PC-3 (cell line): ENCODE measurements at places on chromosomes 6 and 20. TPM values are rescaled to one million over a fixed set of nuclear protein-coding genes. Genes with fewer than 3 reads are reported as not detected.

GRCh38 chr20:5703681-5704101 lies 46.5 kb upstream of the SHLD1 start:
- H3K36me3 ChIP-seq: no peaks in the 10 kb centered on the region
- peaks cover 5% of the 10 kb centered on the region; the same call in 1 of the 2 replicates for H3K4me1 ChIP-seq
- DNase-seq: peak; percentile 25
- peak overlapping the region; percentile 10; the same call in 1 of the 2 replicates for H3K4me3 ChIP-seq

- DNase-seq: no peak
- H3K27ac ChIP-seq: no peak overlapping the region
- H3K4me1 ChIP-seq: peaks cover 14% of the 10 kb centered on the region
- H3K4me3 ChIP-seq: no peak overlapping the region
- H3K36me3 ChIP-seq: no peaks in the 10 kb centered on the region
Observed at GRCh38 chr6:63660757-63661156, 25.2 kb downstream of the PHF3 start.

DNA sequence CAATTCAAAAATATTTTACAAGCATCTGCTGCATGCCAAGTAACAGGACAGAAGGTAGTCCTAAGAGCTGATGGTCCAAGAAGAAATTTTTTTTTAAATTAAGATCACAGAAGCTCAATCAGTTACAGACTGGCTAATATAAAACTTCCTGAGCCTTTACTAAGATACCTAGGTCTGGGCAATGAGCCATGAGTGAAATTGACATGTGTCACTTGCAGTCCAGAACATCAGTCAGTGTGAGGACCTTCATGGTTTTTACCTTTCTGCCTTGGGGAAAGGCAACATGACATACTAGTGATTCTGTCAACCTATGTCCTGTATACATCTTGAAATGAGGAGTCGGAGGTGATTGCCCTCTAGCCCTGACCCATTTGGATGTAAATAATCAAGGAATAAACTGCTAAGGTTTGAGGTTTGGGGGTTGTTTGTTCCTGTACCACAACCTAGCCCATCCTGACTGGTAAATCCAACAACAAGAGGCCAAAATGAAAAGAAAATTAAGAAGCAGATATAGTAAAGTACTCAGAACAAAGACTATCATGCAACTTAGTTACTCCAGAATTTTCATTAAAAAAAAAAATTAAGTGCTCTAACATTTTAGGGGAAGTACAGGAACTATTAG lies 70.0 kb downstream of the CNKSR3 start:
- H3K27me3 ChIP-seq: no peaks in the 10 kb centered on the region
- no peaks in the 10 kb centered on the region for H3K4me1 ChIP-seq
- H3K36me3 ChIP-seq: no peaks in the 10 kb centered on the region
- no peak overlapping the region for H3K27ac ChIP-seq

DNA sequence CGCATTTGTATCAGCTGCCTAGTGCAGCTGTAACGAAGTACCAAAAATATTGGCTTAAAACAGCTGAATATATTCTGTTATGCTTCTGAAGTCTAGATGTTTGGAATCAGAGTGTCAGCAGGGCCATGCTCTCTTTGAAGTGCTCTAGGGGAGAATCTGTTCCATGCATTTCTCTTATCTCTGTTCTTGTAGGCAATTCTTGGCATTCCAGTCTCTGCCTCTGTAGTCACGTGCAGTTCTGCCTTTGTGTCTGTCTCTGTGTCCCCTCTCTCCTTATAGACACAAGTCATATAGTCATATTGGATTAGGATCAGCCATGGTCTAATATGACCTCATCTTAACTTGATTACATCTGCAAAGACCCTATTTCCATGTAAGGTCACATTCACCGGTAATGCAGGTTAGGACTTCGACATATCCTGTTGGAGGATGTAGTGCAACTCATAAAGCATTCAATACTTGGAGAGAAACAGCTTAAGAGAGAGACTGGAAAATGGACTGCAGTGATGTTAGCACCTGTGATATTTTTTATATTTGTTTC lies 18.6 kb downstream of the FAM83B start:
- H3K27me3 ChIP-seq: no peaks in the 10 kb centered on the region
- no peak overlapping the region for H3K4me3 ChIP-seq
- H3K4me1 ChIP-seq: peaks cover 13% of the 10 kb centered on the region
- no peak overlapping the region for H3K27ac ChIP-seq
- H3K36me3 ChIP-seq: no peaks in the 10 kb centered on the region
- DNase-seq: no peak

DNA sequence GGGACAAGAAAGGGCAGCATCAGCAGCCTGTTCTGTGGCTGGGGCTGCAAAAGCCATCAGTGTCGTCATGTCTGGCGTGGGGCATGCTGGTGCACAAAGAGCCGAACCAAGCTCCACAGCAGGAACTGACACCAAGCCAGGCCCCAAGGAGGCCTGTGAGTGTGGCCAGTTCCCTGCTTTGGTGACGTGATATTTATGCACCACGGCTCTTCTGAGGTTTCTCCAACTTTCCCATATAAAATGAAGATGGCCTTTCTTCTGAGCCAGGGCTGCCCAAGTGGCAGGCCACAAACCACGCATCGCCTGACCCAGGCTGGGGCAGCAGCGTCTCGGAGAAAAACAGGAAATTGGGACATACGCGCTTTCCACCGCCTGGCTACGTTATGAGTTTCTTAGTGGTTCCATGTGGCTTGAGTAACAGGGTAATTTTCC lies 109.9 kb downstream of the RIN2 start:
- H3K36me3 ChIP-seq: no peaks in the 10 kb centered on the region
- H3K27ac ChIP-seq: no peak overlapping the region
- no peaks in the 10 kb centered on the region for H3K27me3 ChIP-seq
- DNase-seq: no peak

GRCh38 chr6:97963193-97963592 lies 680.2 kb upstream of the MMS22L start:
- peak; percentile 62 for DNase-seq
- H3K27ac ChIP-seq: no peak overlapping the region
- peaks cover 8% of the 10 kb centered on the region for H3K4me1 ChIP-seq
- H3K36me3 ChIP-seq: no peaks in the 10 kb centered on the region
- peaks cover 7% of the 10 kb centered on the region; the same call in 1 of the 2 replicates for H3K27me3 ChIP-seq

DNA sequence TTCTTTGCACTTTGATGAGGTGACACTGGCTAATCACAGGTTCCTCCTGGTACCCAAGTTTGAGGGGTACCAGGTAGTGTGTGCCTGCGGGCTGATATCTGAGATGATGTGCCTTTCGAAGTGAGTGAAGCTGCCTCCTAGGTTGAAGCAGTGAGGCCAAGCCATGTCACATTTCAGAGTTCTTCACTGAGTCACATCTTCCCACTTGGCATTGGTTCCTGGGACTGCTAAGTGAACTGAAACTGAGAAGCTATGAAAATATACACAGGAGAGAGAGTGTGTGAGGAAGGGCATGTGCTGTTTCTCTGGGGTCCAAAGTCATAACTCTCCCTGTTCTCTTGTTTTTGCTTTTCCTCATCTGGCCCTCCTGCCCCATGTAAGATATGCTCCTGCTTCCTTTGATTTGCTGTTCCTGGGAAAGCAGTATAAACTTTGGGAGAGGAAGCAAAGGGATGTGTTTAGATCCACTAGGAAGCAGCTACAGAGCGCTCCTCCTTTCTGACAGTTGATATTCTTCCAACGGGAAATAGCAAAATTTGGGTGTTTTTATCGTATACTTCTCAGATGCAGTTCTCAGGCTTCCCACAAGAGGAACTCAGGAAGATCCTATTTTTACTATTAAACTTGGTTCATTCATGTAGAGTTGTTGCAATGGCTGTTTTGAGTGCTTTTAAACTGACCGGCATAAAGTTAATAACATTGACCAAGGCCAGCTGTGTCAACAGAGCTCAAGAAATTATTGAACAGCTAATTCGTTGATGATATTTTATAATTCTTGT lies 153.7 kb downstream of the MOXD1 start:
- H3K36me3 ChIP-seq: no peaks in the 10 kb centered on the region
- H3K27ac ChIP-seq: no peak overlapping the region
- no peak overlapping the region for H3K4me3 ChIP-seq

DNA sequence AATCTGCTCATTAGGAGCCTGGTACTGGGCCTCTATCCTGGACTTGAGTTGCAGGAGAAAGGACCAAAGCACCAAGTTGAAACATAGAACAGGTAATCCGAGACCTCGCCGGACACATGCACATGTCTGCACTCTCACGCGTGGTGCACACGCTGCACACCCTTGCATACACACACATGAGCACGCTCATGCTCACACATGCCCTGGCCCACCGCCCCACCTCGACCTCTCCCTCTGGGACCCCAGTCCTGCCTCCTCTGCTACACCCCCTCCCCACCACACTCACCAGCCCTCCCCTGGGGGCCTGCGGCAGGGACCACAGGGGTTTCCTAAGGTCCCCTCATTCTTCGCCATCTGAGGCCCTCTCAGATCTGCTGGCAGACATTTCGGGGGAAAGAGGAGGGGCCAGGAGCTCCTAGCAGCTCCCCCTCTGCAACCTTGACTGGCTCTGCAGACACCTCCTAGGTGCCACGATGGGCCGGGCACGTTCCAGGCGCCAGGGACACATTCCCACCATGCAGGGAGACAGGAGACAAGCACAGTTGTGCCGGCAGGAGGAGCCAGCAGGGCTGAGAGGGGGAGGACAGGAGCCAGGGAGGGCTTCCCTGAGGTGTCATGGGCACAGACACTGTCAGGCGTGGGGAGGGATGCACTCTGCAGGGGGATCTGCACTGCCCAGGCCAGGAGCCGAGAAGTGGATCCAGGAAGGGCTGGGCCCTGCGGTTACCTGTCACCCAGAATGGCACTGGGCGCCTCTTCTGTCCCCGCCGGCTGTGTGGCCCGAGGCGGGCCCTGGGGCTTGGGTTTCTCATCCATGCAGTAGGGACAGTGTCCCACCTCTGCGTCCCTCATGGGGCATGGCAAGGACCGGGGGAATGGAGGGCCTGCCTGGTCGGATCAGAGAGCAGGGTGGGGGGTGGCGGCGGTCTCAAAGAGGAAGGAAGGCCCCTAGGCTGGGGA lies 25.6 kb upstream of the LSM14B start:
- no peak for DNase-seq
- no peaks in the 10 kb centered on the region for H3K36me3 ChIP-seq
- H3K27me3 ChIP-seq: 0 out of 2 replicates have a peak, but pooled peaks cover 4% of the 10 kb centered on the region
- H3K27ac ChIP-seq: no peak overlapping the region
- H3K4me1 ChIP-seq: no peaks in the 10 kb centered on the region
- no peak overlapping the region for H3K4me3 ChIP-seq

- DNase-seq: peak; percentile 59
- peaks cover 2% of the 10 kb centered on the region; the same call in 1 of the 2 replicates for H3K4me1 ChIP-seq
- H3K4me3 ChIP-seq: no peak overlapping the region
- H3K36me3 ChIP-seq: no peaks in the 10 kb centered on the region; the same call in 1 of the 2 replicates
- no peaks in the 10 kb centered on the region for H3K27me3 ChIP-seq
Observed at GRCh38 chr6:167898673-167899311, 72.1 kb downstream of the AFDN start.

DNA sequence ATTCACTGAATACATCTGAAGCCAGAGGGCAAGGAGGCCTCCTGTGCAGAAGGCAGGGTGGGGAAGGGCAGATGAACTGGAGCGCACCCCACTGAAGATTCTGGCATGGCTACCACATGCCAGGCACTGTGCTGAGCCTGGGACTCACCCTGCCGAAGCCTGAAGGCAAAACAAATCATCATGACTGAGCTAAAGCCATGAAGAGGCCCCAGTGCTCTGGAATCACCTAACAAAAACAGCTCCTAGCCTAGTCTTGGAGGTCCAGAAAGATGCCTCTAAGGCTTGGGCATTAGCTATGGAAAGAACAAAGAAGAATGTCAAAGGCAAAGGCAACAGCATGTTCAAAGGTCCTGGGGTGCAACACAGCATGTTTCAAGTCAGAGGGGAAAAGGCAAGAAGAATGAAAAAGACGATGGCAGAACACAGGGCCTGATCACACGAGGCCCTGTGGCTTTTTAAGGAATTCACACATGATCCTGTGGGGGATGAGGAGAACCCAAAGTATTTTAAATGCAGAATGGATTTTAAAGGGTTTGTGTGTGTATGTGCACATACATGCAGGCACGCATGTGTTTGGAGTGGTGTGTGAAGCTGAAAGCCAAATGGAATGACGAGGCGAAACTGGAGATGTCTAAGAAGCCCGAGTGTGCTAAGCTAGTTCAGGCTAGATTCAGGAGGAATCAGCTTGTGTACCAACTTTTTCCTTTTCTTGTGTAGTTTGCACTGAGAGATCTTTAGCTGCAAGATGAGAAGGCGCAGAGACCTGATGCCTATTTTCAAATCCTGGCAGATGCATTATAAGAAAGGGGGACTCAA lies 261.4 kb downstream of the ZNF217 start:
- H3K4me1 ChIP-seq: peaks cover 9% of the 10 kb centered on the region
- no peak overlapping the region for H3K27ac ChIP-seq
- peaks cover 39% of the 10 kb centered on the region for H3K27me3 ChIP-seq
- DNase-seq: no peak
- H3K4me3 ChIP-seq: no peak overlapping the region

GRCh38 chr6:17452096-17452495 lies 58.7 kb downstream of the CAP2 start:
- no peak overlapping the region for H3K27ac ChIP-seq
- peaks cover 3% of the 10 kb centered on the region; the same call in 1 of the 2 replicates for H3K36me3 ChIP-seq
- H3K27me3 ChIP-seq: no peaks in the 10 kb centered on the region
- no peak overlapping the region for H3K4me3 ChIP-seq

Gene MRPL14
- total RNA-seq: 164 and 192 TPM in 2 replicates

DNA sequence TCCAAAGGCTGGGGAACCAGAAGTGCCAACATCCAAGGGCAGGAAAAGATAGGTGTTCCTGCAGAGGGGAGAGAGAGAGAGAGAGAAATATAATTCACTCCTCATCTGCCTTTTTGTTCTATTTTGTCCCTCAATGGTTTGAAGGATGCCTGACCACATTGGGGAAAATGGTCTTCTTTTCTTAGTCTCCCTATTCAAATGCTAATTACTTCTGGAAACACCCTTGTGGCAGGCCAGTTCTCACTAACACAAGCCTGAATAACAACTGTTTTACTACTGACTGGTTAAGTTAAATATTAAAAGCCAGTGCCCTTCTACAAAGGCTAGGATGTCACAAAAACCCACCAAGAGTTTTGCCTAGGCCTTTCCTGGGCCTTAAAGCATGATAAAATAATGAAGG lies 425.4 kb upstream of the HTR1E start:
- H3K4me3 ChIP-seq: no peak overlapping the region
- H3K4me1 ChIP-seq: no peaks in the 10 kb centered on the region
- no peak overlapping the region for H3K27ac ChIP-seq
- no peak for DNase-seq
- no peaks in the 10 kb centered on the region for H3K36me3 ChIP-seq
- no peaks in the 10 kb centered on the region for H3K27me3 ChIP-seq

DNA sequence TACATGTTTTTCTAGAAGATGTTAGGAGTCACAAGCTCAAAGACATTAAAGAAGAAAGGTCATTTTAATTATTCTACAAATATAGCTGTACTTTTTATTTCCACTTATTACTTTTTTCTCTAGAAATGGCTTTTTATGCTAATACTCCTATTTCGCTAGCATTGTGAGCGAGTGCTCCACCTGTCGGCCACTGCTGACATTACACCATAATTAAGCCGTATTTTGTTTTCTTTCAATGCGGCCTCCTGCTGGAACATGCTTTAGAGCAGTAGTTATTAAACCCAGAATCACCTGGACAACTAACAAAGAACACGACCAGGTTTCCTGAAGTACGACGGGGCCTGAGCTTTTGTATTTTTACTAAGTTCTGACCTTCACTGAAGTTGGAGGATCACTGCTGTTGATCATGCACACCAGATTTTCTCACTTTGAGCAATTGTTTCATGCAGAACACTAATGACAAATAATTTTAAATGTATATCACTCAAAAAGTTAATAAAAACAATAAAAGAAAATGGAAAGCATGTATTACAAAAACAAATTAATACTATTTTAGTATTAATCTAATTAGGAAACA lies 74.1 kb upstream of the PAK5 start:
- no peak overlapping the region for H3K4me3 ChIP-seq
- H3K27me3 ChIP-seq: peaks cover 45% of the 10 kb centered on the region
- H3K4me1 ChIP-seq: no peaks in the 10 kb centered on the region
- peak; percentile 80 for DNase-seq
- no peaks in the 10 kb centered on the region for H3K36me3 ChIP-seq
- no peak overlapping the region for H3K27ac ChIP-seq

Gene CST1
- total RNA-seq: 0.22 and 0.92 TPM in 2 replicates
